ENCODE measurements at places on chromosomes 11 and 22. TPM values are rescaled to one million over a fixed set of nuclear protein-coding genes. Genes with fewer than 3 reads are reported as not detected.

EMSY gene
- total RNA-seq, result 27.0 TPM

PGA4 gene
- total RNA-seq, result 0.74 TPM

TMEM86A gene
- 4.2 TPM for total RNA-seq

CHRM1 gene
- 8.9 TPM for total RNA-seq

TSGA10IP gene
- total RNA-seq, result not detected

SYT9 gene
- 6.1 TPM for total RNA-seq

Measured in temporal lobe (tissue), 4 donors.